Fibroblast of gingiva (primary cell): ENCODE measurements at places on chromosomes 13 and 19.
A peak's percentile ranks its signal among the peaks of the same experiment; 100 is the strongest.

GRCh38 chr19:48635263-48635965 is 1.8 kb downstream of the DBP start:
- DNase-seq = no peak

DNA sequence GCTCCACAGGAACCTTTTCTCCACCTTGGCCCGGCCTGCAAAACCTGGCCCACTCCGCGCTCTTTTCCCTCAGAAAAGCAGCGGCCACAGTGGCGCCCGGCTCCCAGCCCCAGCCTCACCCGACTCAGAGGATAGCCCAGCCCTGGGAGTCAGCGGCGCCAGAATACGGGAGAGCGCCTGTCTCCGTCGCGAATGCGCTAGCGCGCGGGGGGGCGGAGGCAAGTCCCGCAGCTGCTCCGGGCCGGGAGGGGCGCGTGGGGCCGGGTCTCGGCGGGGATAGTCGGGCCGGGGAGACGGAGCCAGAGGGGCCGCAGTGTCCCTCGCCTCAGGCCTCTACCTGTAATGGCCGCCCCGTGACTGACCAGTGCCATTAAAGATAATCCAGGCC is at the start of gene ZFP30:
ZFP30 (minus strand) TSS at position 165 of the 388 bp plus-strand sequence. CDS start 7,643 bp downstream, outside the sequence.
- DNase-seq = peak; percentile 58

DNA sequence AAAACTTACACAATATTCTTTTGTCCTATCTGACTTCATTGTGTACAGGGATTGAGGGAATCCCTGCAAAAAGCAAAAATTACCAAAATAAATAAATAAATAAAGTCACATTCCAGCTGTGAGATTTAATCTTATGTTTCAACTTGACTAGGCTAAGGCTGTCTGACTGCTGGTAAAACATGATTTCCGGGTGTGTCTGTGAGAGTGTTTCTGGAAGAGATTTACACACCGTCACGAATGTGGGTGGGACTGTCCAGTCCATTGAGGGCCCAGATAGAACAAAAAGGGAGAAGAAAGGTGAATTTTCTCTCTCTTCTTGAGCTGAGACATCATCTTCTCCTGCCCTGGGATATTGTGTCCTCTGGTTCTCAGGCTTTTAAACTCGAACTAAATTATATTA is 166.1 kb downstream of the LIG4 start:
- DNase-seq = no peak

GRCh38 chr19:6035026-6035425 is 57.1 kb upstream of the RANBP3 start:
- no peak for DNase-seq

DNA sequence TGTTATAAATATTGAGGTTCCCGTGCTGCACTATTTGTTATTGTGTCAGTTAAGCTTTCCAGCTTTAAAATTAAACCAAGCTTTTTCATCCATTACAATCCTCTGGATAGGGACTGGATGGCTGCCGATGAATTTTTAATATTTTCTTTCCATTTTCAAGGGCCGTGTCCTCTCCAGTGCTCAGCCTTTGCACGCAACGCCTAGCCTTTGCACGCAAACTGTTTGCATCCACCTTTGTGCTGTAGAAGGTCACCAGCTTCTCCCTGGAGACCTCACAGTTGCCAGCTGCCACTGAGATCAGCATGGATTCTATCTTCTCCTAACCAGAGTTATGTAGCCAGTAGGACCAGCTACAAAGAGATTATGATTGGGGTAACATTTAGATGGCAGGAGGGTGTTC is 240.5 kb downstream of the SLC7A1 start:
- DNase-seq = no peak

DNA sequence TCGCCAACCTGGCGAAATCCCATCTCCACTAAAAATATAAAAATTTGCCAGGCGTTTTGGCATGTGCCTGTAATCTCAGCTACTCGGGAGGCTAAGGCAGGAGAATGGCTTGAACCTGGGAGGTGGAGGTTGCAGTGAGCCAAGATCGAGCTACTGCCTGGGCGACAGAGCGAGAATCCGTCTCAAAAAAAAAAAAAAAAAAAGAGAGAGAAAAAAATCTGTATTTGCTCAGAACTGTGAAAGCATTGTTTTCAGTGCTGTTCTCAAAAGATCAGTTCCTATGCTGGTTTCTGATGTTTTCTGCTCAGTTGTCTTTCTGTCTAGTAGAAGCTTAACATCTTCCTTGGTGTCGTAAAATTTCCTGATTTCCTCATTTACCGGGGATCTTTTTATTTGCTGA is 2.5 kb downstream of the SF3A2 start:
- DNase-seq = no peak

DNA sequence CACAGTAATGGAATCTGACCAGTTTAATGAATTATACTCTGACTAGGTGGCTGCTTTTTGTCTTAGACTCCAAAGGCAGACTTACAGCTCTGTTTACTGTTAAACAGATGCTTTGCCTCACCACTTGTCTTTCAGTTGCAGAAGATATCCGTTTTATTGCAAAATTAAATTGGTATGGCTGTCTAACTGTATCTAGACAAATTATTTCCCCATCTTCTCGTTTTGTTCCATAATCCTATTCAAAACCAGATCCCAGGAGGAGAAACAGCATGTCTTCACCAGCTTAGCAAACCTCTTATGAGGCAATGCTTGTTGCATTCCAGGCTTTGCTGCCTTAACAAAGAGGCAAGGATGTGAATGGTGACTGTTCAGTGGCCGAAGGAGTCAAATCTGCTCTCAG is 215.6 kb downstream of the TDRD3 start:
- peak; percentile 51 for DNase-seq

GRCh38 chr13:98521461-98522247 is 55.3 kb downstream of the STK24 start:
- no peak for DNase-seq

DNA sequence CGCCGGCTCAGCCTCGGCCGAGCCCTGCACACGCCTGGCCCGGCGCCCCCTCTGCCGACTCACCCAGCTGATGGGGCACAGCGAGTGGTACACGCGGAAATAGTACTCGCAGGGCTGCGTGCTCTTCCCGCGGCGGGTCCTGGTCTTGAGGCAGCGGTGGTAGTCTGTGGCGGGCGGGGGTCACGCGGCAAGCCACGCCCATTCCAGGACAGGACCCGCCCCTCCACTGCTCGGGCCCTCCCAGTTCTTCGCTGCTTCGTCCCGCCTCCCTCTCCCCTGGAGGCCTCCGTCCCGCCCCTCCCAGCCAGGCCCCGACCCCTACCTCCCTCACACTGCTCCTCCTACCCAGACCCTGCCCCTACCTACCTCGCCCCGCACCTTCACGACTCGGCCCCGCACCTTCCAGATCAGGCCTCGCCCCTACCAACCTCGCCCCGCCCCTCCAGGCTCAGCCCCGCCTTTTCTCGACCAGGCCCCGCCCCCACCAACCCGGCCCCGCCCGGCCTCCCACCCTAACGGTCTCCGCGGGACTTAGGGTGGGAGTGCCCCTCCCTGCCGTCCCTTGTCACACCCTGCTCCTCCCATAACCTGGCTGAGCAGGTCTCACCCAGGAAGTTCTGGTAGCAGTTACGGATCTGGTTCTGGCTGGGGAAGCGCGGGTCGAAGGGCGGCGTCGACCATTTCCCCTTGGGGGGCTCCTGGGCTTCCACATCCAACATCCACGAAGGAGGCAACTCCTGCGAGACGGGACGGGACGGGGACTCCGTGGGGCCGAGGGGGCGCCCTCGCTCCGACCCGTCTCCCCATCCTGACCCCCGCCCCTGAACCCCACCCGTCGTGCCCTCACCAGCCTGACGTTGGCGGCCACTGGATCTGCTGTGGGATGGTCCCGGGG is 469 bp downstream of the COX6B2 start:
- peak; percentile 38 for DNase-seq

DNA sequence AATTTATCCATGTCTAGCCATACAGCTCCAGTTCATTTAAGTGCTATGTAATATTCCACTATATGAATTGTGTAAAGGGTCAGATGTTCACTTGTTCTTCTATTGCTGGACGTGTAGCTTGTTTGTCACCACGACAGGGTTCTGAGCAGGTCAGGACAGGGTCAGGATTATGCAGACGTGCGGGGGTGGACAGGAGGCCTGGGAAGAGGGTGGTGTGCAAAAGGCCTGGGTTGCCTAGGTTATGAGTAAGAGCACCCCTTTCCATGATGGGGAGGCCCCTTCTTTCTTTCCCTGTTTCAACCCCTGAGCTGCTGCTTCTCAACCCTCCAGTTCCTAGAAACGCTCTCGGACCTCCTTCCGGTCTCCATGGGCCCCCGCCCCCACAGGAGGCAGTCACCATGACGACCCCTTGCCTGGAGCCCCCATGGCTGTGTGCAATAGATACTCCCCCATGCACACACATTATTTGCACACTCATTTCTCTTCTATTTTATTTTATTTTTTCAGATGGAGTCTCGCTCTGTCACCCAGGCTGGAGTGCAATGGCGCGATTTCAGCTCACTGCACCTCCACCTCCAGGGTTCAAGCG is 2.0 kb downstream of the EXOC3L2 start:
- no peak for DNase-seq

DNA sequence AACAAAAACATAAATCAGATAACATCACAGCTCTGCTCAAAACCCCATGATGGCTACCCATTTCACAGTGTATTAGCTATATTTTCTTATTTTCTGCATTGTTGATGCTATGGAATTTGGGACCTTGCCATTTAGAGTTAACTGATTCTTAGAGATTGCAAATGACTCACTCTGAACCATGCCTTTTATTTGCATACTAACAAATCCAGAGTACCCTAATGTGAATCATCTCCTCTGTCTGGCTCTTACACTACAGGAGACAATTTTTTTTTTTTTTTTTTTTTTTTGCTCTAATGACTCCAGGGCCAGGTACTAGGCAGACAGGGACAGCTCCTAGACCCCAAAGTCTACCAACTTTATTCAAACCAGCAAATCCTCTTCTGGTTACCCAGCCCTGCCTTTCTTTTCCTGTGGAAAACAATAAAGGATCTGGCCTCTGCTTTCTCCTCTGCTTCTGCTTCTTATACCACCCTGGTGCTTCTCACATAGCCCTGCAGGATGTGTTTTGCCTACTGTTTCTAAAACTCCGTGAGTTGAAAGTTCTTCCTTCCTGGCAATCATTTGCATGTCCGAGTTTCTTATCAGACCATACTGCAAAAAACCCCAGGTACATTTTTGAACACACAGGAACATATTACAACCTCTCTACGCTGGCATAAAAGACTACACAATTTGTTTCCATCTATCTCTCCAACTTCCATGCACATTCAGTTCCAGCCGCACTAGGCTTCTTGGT is 10.6 kb upstream of the ZNF460 start:
- peak; percentile 58 for DNase-seq

- no peak for DNase-seq
Observed at GRCh38 chr19:5864725-5865486, 5.4 kb downstream of the FUT5 start.

GRCh38 chr13:60370343-60370742 is 26.7 kb upstream of the TDRD3 start:
- DNase-seq = no peak

DNA sequence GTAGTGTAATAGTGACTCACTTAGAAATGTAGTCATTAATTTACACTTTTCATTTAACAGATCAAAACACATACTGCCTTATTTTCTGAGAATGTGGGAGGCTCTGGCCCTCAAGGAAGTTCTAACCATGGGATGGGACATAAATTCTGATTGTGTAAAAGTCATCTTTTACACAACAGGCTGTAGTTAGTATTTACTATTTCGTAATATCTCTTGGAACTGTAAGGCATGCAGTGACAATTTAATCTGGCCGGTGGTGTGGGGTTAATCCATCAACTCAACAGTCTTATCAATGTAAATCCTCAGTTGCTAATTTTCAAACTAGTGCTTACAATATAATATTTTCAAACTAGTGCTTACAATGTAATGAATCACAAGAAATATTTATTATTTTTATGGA is 1599.2 kb downstream of the EFNB2 start:
- DNase-seq = no peak

DNA sequence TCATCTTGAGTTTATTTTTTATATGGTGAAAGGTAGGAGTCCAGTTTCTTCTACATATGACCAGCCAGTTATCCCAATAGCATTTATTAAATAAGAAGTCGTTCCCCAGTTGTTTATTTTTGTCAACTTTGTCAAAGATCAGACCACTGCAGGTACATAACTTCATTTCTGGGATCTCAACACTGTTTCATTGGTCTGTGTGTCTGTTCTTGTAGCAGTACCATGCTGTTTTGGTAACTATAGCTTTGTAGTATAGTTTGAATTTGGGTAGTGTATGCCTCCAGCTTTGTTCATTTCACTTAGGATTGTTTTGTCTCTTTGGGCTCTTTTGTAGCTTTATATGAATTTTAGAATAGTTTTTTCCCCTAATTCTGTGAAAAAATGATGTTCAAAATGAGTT is 340.4 kb upstream of the PCDH20 start:
- DNase-seq = no peak
